ENCODE measurements at places on chromosomes 11 and 22.

- DNase-seq: no peak
Observed at GRCh38 chr22:26431261-26431995, 2.4 kb downstream of the ASPHD2 start.

GRCh38 chr11:130423541-130424142 lies 4.8 kb downstream of the ADAMTS8 start:
- no peak for DNase-seq

GRCh38 chr11:114876234-114876633 lies 197.9 kb downstream of the NXPE2 start:
- DNase-seq: no peak

DNA sequence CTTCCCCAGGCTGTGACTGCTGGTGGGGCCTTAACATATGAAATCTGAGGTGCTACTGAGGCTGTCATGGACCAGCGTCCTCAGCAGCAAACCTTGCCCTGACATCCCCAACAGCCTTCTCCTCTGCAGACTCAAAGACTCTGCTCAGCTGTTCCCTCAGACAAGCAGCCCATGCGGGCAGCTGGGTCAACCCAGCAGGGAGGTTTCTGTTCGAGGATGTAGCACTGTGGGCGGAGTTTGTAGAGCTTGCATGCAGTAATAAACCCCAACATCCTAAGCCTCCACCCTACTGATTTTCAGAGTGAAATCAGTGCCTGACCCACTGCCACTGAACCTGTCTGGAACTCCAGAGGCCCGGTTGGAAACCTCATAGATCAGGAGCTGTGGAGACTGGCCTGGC lies 88.8 kb upstream of the XKR3 start:
- DNase-seq: no peak

DNA sequence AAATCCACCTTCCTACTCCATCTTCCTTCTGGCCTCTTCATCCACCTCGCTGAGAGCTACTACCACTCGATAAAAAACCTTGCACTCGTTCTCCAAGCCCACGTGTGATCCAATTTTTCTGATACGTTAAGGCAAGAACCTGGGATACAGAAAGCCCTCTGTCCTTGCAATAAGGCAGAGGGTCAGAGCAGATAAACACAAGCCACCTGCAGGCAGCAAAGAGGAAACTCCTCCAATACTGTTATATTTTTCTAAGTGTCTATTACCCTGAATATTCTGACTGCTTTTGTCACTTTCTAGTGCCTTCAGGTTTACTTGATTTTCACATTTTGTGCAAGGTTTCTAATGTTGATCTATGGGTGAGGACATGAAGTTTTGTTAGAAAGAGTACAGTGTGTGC lies 26.6 kb downstream of the TRIM5 start:
- no peak for DNase-seq

GRCh38 chr11:115291325-115291724 lies 212.9 kb downstream of the CADM1 start:
- DNase-seq: no peak

- DNase-seq: no peak
Observed at GRCh38 chr11:77698896-77699295, 61.3 kb upstream of the CLNS1A start.

- DNase-seq: no peak
Observed at GRCh38 chr11:75263944-75264349, 23.4 kb downstream of the TPBGL start.

GRCh38 chr11:1854949-1855885 lies 2.3 kb downstream of the LSP1 start:
- no peak for DNase-seq
